Uterus (tissue), 4 donors: ENCODE measurements at places on chromosomes 6 and 20. TPM values are rescaled to one million over a fixed set of nuclear protein-coding genes. Genes with fewer than 3 reads are reported as not detected.

Gene BCLAF1
- 199 TPM for total RNA-seq

Gene MCCD1
- total RNA-seq = not detected

Gene HLA-DOA
- 34.1 TPM for total RNA-seq

Gene LY6G6F
- not detected for total RNA-seq

Gene NRSN2
- total RNA-seq = 65.6 TPM

DNA sequence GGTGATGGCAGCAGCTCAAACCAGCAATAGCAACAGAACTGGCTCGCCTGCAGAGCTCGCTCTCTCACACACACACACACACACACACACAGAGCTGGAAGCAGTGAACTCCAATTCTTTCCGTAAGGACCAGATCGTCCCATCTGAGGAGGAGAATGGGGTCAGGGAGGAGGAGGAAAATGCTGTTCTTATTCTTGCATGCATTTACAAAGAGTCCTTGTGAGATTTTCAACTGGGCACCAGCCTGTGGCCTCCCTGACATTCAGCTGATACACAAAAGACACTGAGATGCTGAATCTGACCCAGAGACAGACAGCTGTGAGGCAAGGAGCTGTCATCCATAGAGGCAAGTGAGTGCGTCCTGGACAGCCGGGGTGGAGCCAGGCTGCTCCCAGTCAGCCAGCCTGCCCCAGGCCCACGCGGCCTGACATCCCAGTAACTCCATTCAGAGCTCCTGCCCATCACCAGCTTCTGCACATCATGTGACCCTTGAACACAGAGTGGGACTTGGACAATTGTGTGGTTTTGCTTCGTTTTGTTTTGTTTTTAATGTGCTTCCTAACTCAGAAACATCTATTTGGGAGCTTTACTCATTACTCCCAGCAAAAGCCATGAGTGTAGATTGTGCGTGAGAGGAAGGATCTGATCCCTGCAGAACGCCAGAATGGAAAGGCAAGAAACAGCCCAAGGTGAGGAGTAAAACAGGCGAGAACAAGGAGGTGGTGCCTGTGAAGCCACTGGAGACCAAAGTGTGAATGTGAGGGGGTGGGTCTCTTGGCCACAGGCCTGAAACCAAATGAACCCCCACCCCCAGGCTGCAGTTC lies 2.1 kb downstream of the SERPINB9 start:
- H3K4me3 ChIP-seq = no peak overlapping the region
- H3K27me3 ChIP-seq = no peaks in the 10 kb centered on the region

DNA sequence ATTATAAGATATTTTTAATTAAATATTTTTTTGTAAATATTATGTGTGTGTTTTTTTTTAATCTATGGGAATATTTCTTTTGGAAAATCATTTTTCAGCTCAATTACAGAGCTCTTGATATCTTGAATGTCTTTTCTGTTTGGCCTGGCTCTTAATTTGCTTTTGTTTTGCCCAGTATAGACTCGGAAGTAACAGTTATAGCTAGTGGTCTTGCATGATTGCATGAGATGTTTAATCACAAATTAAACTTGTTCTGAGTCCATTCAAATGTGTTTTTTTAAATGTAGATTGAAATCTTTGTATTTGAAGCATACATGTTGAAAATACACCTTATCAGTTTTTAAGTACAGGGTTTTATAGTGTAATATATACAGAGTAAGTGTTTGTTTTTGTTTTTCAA lies 2.6 kb downstream of the ID4 start:
- H3K27ac ChIP-seq = peak overlapping the region; percentile 89
- no peaks in the 10 kb centered on the region for H3K27me3 ChIP-seq
- no peaks in the 10 kb centered on the region for H3K36me3 ChIP-seq
- H3K4me1 ChIP-seq = no peaks in the 10 kb centered on the region
- peak overlapping the region; percentile 61 for H3K4me3 ChIP-seq
- no peak for DNase-seq

- no peak overlapping the region for H3K4me3 ChIP-seq
- H3K27ac ChIP-seq = no peak overlapping the region
- no peaks in the 10 kb centered on the region for H3K27me3 ChIP-seq
- no peak for DNase-seq
- H3K4me1 ChIP-seq = no peaks in the 10 kb centered on the region
Observed at GRCh38 chr6:169782966-169783365, 31.5 kb downstream of the ERMARD start.

GRCh38 chr20:20664795-20665589 lies 47.5 kb downstream of the RALGAPA2 start:
- H3K4me3 ChIP-seq = no peak overlapping the region
- no peaks in the 10 kb centered on the region for H3K4me1 ChIP-seq
- H3K27ac ChIP-seq = no peak overlapping the region

- no peaks in the 10 kb centered on the region for H3K27me3 ChIP-seq
- H3K4me3 ChIP-seq = no peak overlapping the region
- no peaks in the 10 kb centered on the region for H3K36me3 ChIP-seq
- H3K27ac ChIP-seq = no peak overlapping the region
Observed at GRCh38 chr20:63490416-63490815, 8.5 kb downstream of the EEF1A2 start.

DNA sequence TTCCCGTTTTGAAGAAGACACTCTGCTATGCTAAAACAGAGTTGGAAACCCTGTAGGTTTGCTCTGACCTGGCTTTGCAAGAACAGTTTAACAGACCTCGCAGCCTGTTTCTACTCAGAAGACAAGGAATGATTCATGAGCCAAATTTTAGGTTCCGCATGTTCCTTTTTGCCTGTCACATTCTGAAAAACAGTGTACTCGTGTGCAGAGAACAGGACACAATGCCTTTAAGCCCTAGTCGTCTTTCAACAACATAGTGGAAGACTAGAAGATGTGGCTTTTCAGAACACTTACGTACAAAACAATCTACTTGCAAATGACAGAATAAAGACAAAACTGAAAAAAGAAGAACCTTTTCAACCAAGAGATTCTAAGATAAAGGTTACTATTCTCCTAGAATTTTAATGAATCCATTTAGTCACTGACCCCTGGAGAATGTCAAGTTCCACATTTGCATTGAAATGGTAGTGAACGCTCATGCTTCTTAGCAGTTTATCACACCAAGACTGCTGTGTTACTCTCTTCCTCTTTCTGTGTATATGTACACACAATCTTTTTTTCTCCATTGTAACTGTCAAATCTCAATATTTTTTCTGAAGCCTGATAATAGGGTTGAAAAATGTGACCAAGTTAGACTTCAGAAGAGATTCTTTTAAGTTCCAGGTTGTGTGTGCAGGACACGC lies 220.7 kb upstream of the NRSN1 start:
- no peaks in the 10 kb centered on the region for H3K27me3 ChIP-seq
- H3K27ac ChIP-seq = no peak overlapping the region
- H3K36me3 ChIP-seq = no peaks in the 10 kb centered on the region
- DNase-seq = no peak
- H3K4me1 ChIP-seq = no peaks in the 10 kb centered on the region

DNA sequence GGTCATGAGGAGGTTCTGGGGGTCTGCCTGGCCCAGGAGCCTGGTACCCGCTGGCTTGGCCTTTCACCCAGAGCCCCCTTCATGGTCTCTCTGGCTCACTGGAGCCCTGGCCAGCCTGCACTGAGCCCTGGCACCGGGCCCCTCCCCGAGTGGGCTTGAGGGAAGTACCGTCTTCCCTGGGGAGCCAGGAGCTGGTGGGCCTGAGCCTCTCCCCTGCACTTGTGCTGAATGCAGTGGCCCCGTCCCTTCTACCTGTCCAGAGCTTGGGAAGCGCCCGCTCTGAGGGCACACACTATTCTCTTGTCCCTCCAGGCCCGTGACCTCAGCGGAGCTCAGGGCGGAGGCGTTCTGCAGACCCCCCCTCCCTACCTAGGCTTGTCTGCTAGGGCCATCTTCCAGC lies 62.2 kb downstream of the TCP11 start:
- no peak overlapping the region for H3K27ac ChIP-seq
- no peak overlapping the region for H3K4me3 ChIP-seq
- H3K4me1 ChIP-seq = no peaks in the 10 kb centered on the region
- no peaks in the 10 kb centered on the region for H3K27me3 ChIP-seq
- DNase-seq = no peak

DNA sequence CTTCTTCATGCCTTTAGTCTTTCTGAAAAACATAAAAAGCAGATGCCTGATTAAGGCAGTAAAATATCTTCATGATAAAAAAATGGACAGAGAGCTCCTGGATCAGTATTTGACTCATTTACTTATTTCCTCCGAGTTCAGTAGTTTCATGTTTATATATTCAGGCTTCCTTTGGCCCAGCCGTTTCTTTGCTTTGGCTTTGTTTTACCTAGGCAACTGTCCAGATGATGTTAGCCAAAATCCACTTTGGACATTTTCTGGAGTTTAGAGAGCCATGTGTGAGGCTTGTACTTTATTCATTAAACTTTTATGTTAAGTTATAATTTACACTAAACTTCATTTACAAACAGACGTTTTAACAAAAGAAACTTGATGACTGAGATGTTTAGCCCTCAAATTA lies 307.1 kb upstream of the RSPO3 start:
- H3K36me3 ChIP-seq = no peaks in the 10 kb centered on the region
- no peak overlapping the region for H3K4me3 ChIP-seq
- H3K27ac ChIP-seq = peak overlapping the region; percentile 45
- no peaks in the 10 kb centered on the region for H3K4me1 ChIP-seq

GRCh38 chr20:59207235-59207634 lies 43.6 kb downstream of the ZNF831 start:
- no peaks in the 10 kb centered on the region for H3K4me1 ChIP-seq
- H3K4me3 ChIP-seq = no peak overlapping the region
- no peak overlapping the region for H3K27ac ChIP-seq
- no peaks in the 10 kb centered on the region for H3K27me3 ChIP-seq

- no peak for DNase-seq
- H3K27me3 ChIP-seq = no peaks in the 10 kb centered on the region
- H3K27ac ChIP-seq = no peak overlapping the region
- no peaks in the 10 kb centered on the region for H3K36me3 ChIP-seq
Observed at GRCh38 chr6:89273816-89274215, 41.3 kb downstream of the GABRR2 start.

GRCh38 chr6:74128536-74128935 lies 432.5 kb downstream of the CD109 start:
- no peaks in the 10 kb centered on the region for H3K27me3 ChIP-seq
- H3K27ac ChIP-seq = no peak overlapping the region
- H3K4me1 ChIP-seq = no peaks in the 10 kb centered on the region

DNA sequence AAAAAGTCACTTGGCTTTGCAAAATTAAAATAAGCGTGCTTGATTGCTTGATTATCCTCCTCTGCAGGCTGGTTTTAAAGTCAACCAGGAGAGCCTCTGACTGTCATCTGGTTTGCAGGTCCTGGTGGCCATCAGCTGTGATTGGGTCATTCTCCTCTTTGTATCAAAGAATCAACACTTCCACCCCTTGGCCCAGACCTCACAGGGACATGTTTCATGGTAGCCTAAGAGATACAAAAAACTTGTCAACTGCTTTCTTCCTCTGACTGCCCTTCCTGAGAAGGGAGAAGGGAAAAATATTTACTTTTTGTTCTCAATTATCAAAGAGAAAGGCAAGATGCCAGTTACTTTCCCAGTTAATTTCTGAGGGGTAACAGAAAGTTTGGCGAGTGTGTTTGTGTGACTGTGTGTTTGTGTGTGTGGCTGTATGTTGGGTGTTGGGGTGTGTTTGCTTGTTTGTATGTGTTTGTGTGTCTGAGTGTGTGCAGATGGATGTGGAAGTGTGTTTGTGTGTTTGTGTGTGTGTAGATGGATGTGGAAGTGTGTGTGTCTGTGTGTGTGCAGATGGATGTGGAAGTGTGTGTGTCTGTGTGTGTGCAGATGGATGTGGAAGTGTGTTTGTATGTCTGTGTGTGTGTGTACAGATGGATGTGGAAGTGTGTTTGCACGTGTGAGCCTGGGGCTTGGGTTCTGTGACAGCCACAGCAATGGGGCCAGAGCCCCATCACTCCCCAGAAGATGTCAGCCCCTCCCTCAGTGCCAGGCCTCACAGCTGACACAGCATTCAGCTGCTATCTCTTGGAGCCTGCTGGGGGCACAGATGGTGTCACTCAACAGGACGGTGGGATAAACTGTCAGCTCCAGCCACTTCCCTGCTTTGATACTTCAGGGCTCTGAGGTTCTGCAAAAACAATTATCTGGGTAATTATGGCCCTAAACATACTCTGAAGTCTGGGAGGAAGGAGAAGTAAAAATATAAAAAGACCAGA lies 98.6 kb upstream of the RNF24 start:
- no peak for DNase-seq
- H3K4me1 ChIP-seq = no peaks in the 10 kb centered on the region
- H3K4me3 ChIP-seq = no peak overlapping the region
- H3K27me3 ChIP-seq = no peaks in the 10 kb centered on the region
- H3K36me3 ChIP-seq = no peaks in the 10 kb centered on the region
